ENCODE measurements at places on chromosomes 12 and 14. TPM values are rescaled to one million over a fixed set of nuclear protein-coding genes. Genes with fewer than 3 reads are reported as not detected.

SLC6A12 gene
- total RNA-seq = not detected

IL26 gene
- total RNA-seq = 5.7 TPM

RDH16 gene
- total RNA-seq = 0.41 TPM

SOX5 gene
- total RNA-seq = 1.5 TPM

ADSS1 gene
- total RNA-seq = 0.66 TPM

PPFIA2 gene
- not detected for total RNA-seq

MDGA2 gene
- not detected for total RNA-seq

OR4L1 gene
- total RNA-seq = not detected

IFI27 gene
- 132 TPM for total RNA-seq

SLC17A8 gene
- not detected for total RNA-seq
